ENCODE measurements at places on chromosomes 5 and 9.

GRCh38 chr5:431001-431710 is 11.8 kb upstream of the EXOC3 start:
- peak; percentile 60 for DNase-seq

DNA sequence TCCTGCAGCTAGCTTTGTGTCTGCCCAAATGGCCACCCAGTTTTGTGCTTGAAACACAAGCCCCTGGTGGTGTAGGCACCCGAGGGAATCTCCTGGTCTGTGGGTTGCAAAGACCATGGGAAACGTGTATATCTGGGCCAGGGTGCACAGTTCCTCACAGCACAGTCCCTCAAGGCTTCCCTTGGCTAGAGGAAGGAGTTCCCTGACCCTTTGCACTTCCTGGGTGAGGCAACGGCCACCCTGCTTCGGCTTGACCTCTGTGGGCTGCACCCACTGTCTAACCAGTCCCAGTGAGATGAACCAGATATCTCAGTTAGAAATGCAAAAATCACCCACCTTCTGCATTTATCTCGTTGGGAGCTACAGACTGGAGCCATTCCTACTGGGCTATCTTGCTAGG is 865.0 kb upstream of the ACO1 start:
- DNase-seq: no peak

GRCh38 chr5:1998348-1998669 is 115.6 kb upstream of the IRX4 start:
- DNase-seq: no peak

- no peak for DNase-seq
These were observed 244.8 kb upstream of the MPDZ start for GRCh38 chr9:13524245-13524644.

DNA sequence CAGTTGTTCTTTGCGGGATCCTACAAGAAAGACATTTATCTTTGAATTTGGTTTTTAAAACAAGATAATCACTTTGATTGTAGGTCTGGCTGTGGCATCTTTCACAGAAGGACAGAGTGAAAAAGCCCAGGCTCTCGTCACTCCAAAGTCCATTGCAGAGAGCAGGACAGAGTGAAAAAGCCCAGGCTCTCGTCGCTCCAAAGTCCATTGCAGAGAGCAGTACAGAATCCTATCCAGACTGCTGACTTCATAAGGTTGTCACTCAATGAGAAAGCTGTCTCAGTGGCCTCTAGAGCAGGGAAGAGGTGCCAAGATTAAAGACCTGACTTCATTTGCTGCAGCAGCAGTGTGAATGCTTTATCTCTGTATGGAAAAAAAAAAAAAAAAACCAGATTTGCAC is 16.3 kb upstream of the GPX8 start:
- no peak for DNase-seq

- DNase-seq: no peak
These were observed 320.7 kb downstream of the ASTN2 start for GRCh38 chr9:117093891-117094844.

GRCh38 chr9:86486891-86487837 is 133.0 kb upstream of the TUT7 start:
- DNase-seq: no peak

GRCh38 chr5:57338068-57338867 is 144.3 kb downstream of the ACTBL2 start:
- DNase-seq: peak; percentile 31

- DNase-seq: no peak
These were observed 125.4 kb upstream of the BOD1 start for GRCh38 chr5:173741729-173742431.
